ENCODE measurements at places on chromosomes 5 and 9.

DNA sequence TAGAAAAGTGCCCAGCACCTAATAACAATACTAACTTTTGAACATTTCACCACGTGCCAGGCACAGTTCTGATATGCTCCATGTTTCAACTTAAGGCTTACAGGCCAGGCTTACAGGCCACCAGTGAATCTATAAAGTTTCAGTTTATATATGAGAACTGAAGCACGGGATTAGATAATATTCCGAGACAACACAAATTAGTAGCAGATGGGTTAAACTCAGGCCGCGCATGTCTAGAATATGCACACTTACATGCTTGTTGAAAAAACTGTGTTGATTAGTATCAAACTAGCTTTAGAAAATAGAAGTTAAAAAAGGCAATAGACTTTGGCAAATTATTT, 587.9 kb downstream of the MTRR start:
- DNase-seq, result no peak

GRCh38 chr9:126125177-126125576, 201.5 kb upstream of the MVB12B start:
- no peak for DNase-seq

- no peak for DNase-seq
Observed at GRCh38 chr5:317086-317811, 4.3 kb upstream of the AHRR start.

GRCh38 chr9:96136992-96137670, 164.8 kb downstream of the HSD17B3 start:
- peak; percentile 47 for DNase-seq

- no peak for DNase-seq
Observed at GRCh38 chr9:127205952-127206351, 58.6 kb upstream of the GARNL3 start.

- no peak for DNase-seq
Observed at GRCh38 chr5:148509893-148510292, 126.1 kb downstream of the FBXO38 start.

DNA sequence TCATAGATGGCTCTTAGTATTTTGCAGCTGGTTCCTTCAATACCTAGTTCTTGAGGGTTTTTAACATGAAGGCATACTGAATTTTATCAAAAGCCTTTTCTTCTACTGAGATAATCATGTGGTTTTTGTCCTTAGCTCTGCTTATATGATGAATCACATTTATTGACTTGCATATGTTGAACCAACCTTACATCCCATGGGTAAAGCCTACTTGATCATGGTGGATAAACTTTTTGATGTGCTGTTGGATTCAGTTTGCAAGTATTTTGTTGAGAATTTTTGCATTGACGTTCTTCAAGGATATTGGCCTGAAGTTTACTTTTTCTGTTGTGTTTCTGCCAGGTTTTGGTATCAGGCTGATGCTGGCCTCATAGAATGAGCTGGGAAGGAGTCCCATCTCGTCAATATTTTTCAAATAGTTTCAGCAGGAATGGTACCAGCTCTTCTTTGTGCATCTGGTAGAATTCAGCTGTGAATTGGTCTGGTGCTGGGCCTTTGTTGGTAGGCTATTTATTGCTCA, 49.7 kb downstream of the YIPF5 start:
- no peak for DNase-seq

DNA sequence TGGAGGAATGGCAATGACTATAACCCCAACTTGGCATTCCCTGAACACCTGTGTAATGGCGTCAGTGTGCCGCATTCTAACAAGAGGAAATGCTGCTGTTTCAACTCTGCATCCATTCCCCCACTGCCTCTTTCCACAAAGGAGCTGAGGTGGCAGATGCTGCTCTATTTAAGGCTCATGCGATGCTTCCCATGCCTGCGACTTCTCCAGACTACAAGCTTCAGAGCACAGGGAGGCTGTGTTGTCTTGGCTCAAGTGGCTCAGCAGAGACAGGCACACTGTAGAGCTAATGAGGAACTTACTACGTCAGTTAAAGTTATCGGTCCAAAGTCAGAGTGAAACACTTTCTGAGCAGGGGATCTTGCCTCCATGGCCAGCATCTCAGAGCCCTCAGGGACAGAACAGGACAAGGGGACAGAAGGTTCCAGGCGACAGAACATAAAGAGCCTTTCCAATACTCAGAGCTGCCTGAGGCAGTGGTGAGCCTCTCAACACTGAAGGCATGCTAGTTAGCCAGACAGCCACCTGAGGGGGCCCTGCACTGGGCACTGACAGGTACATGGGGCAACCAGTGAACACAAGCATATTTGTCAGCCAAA, 21.8 kb downstream of the TNIP1 start:
- DNase-seq, result no peak

DNA sequence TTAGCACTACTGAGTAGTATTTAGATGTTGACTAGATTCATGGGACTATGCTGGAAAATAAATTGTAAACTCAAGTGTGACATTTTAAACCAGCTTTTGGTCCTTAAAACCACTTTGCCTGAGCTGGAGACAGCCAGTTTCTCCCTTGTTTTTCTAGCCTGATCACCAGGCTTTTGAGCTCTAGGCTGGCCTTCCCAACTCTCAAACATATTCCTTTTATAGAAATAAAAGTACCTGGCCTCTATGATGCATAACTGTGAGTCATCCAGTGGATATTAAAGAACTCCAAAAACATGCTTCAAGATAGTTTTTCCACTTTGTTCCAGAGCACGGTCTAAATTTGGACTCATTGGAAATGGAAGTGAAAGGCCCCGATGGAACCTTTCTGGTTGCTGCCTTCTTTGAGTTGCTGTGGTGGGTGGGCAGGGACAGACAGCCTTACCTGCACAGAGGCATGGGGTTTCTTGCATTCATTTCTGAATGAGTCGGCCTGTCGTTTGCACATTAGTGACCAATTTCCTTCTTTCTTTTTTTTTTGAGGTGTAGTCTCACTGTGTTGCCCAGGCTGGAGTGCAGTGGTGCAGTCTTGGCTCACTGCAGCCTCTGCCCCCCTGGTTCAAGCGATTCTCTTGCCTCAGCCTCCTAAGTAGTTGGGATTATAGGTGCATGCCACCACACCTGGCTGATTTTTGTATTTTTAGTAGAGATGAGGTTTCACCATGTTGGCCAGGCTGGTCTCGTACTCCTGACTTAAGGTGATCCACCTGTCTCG, 43.1 kb downstream of the TRIO start:
- no peak for DNase-seq

GRCh38 chr9:108618906-108619550, 236.8 kb downstream of the ACTL7B start:
- DNase-seq, result no peak

- DNase-seq, result no peak
Observed at GRCh38 chr5:87190687-87191086, 77.0 kb upstream of the RASA1 start.

GRCh38 chr9:81729135-81729534, 39.8 kb upstream of the TLE1 start:
- DNase-seq, result no peak

DNA sequence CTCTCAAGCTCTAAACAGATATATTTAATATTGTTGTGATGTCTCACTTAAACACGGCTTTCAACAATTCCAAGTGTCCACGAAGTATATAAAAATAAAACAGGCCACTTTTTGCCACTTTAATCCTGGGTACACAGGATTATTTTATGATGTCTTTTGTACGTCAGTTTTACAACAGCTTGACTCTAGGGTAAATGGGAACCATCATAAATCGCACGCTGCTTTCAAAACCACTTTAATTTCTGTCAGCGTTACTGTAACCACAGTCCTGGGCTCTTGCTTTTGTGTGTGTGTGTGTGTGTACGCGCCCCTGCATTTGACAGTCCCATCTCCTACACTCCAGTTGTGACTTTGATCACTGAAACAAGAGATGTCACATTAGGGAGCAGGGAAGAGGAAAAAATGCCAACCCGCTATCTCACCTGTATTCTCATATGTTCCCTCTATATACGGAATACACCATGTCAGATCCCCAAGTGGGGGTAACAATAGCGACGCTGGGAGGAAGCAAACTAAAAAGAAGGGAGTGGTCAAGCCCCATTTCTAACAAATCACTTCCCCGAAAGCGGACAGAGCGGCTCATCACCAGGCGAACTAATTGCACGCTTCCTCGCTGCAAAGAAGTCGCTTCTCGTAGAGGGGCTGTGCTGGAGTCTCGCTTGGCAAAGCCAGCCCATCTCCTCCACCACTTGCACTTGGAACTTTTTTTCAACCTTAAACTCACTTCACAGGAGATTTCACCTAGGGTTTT, 1.2 kb downstream of the BNC2 start:
- no peak for DNase-seq

- DNase-seq, result peak; percentile 26
Observed at GRCh38 chr5:172713113-172713808, 57.7 kb downstream of the DUSP1 start.
